ENCODE measurements at places on chromosomes 13 and 19.
A peak's percentile ranks its signal among the peaks of the same experiment; 100 is the strongest.

- no peak for DNase-seq
- no peaks in the 10 kb centered on the region for H3K36me3 ChIP-seq
- H3K4me3 ChIP-seq = no peak overlapping the region
- H3K27ac ChIP-seq = no peak overlapping the region
- no peaks in the 10 kb centered on the region for H3K27me3 ChIP-seq
These were observed 249.5 kb downstream of the COG6 start for GRCh38 chr13:39904959-39905358.

GRCh38 chr13:82062772-82063171 lies 1721.8 kb upstream of the SPRY2 start:
- H3K27ac ChIP-seq = no peak overlapping the region
- no peak overlapping the region for H3K4me3 ChIP-seq
- DNase-seq = no peak
- no peaks in the 10 kb centered on the region for H3K4me1 ChIP-seq
- no peaks in the 10 kb centered on the region for H3K36me3 ChIP-seq

DNA sequence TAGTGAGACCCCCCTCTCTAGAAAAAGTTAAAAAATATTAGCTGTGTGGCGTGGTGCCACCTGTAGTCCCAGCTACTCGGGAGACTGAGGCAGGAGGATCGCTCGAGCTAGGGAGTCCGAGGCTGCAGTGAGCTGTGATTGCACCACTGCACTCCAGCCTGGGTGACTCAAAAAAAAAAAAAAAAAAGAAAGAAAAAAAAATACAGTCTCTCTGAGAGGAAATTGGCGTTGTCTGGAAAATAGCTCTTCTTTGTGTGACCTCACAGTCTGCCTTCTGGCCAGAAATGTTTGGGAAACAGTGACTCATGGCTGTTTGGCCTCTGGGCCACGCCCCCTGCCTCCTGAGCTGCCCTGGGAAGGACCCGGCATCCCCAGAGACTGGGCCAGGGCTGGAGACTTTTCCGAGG lies 10.7 kb downstream of the MARCHF2 start:
- no peak overlapping the region for H3K27ac ChIP-seq
- H3K36me3 ChIP-seq = peaks cover 2% of the 10 kb centered on the region
- H3K4me1 ChIP-seq = no peaks in the 10 kb centered on the region
- no peak overlapping the region for H3K4me3 ChIP-seq
- no peaks in the 10 kb centered on the region for H3K27me3 ChIP-seq

DNA sequence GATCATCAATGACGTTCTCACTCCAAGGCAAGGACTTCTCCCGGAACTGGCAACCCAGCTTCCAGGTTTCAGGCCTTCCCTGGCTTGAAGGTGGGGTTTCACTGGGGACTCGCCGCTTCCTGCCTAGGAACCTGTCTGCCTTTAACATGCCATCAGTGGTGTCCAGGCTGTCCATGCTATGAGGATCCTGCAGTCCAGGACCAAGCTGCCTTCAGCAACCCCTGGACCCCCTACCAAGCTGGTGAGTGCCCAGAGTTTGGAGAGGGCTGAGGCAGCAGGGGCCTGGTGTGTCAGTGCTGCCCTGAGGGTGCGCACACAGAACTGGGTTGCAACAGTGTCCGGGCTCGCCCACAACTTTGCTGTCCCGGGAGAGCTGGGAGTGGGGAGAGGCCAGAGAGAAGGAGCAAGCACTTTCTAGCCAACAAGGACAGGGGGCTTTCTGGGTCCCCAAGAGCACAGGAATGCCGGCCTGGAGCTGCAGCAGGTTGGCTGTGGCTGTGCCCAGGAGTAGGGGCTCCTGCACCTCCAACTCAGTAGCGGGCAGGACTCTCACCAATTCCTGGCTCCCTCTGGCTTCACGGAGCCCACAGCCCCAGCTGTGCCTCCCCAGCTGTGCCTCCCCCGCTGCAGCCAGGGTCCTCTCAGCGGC lies 1563.2 kb upstream of the MIR17HG start:
- H3K4me3 ChIP-seq = no peak overlapping the region
- H3K36me3 ChIP-seq = no peaks in the 10 kb centered on the region
- no peaks in the 10 kb centered on the region for H3K27me3 ChIP-seq
- no peak overlapping the region for H3K27ac ChIP-seq
- H3K4me1 ChIP-seq = no peaks in the 10 kb centered on the region

DNA sequence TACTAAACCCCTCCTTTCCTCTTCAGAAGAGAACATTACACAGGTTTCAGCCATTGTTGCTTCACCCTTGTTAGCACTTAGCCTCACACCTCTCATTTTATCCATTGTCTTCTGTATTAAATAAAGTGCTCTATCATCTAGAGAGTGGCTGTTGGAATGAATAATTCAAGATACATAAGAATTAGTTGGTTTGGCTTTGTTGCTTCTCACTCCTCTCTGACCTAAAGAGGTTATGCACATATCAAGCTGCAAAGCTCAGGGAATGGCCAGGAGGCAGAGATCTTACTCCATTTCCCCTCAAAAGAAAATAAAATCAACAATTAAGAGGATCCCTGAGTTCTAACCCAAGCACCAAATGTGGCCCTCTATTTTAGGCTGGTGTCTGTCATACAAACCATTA lies 79.7 kb downstream of the DCT start:
- no peak overlapping the region for H3K4me3 ChIP-seq
- DNase-seq = no peak
- H3K36me3 ChIP-seq = no peaks in the 10 kb centered on the region
- no peaks in the 10 kb centered on the region for H3K27me3 ChIP-seq
- no peak overlapping the region for H3K27ac ChIP-seq

DNA sequence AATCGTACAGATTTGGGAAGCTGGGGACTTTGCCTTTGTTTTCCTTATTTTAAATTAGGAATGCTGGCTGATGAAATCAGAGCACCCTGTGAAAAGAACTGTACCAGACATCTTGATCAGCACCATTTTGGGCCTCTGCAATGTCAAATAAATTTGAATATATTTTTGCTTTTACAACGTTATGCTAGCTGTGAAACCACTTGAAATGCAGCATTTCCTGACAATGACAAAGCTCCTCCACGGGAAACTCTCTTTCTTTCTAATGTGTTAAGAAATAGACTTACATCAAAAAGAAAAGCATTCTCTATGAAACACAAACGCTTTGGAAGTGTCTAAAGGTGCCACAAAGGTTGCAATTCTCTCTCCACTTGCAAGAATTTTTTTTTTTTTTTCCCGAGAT lies 47.1 kb upstream of the MAP3K10 start:
- H3K4me3 ChIP-seq = no peak overlapping the region
- no peaks in the 10 kb centered on the region for H3K36me3 ChIP-seq
- no peaks in the 10 kb centered on the region for H3K27me3 ChIP-seq
- peaks cover 49% of the 10 kb centered on the region for H3K4me1 ChIP-seq
- no peak overlapping the region for H3K27ac ChIP-seq

GRCh38 chr13:94620286-94620896 lies 18.7 kb downstream of the GPR180 start:
- DNase-seq = peak; percentile 17
- H3K27ac ChIP-seq = no peak overlapping the region
- peaks cover 9% of the 10 kb centered on the region for H3K4me1 ChIP-seq
- H3K36me3 ChIP-seq = peaks cover 4% of the 10 kb centered on the region
- H3K4me3 ChIP-seq = no peak overlapping the region
- H3K27me3 ChIP-seq = no peaks in the 10 kb centered on the region

DNA sequence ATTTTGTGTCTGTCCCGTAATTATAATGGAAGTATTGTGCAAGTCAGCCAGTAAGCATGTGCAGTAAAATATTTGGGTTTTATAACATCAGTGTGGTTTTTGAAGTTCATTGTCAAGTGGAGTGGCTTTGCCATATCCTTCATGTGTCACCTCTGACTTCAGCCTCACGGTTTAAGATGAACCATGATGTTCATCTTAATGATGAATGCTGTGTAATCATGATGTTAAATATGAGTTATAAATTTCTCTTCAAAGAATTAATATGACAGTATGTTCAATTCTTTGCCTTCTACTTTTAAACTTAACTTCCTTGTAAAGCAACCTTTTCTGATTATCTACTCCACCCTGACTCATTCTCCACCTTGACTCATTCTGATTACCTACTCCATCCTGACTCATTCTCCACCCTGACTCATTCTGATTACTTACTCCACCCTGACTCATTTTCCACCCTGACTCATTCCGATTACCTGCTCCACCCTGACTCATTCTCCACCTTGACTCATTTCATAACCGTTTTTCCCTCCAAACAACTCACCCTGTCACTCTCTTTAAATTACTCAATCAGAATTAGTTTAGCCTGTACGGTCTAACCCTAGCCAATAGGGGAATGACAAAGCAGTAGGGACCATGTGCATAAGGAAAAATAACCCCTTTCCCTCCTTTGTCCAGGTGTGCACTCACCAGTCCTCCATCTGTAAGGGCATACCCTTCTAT lies 50.3 kb upstream of the ANKRD10 start:
- H3K27ac ChIP-seq = no peak overlapping the region
- H3K4me3 ChIP-seq = no peak overlapping the region
- no peaks in the 10 kb centered on the region for H3K27me3 ChIP-seq
- no peaks in the 10 kb centered on the region for H3K4me1 ChIP-seq
- no peaks in the 10 kb centered on the region for H3K36me3 ChIP-seq
